CD4-positive, alpha-beta memory T cell (primary cell): ENCODE measurements at places on chromosomes 4 and X. TPM values are rescaled to one million over a fixed set of nuclear protein-coding genes. Genes with fewer than 3 reads are reported as not detected.

The ATOH1 gene
- not detected for polyA plus RNA-seq

The ZFX gene
- 43.8 TPM for polyA plus RNA-seq

DNA sequence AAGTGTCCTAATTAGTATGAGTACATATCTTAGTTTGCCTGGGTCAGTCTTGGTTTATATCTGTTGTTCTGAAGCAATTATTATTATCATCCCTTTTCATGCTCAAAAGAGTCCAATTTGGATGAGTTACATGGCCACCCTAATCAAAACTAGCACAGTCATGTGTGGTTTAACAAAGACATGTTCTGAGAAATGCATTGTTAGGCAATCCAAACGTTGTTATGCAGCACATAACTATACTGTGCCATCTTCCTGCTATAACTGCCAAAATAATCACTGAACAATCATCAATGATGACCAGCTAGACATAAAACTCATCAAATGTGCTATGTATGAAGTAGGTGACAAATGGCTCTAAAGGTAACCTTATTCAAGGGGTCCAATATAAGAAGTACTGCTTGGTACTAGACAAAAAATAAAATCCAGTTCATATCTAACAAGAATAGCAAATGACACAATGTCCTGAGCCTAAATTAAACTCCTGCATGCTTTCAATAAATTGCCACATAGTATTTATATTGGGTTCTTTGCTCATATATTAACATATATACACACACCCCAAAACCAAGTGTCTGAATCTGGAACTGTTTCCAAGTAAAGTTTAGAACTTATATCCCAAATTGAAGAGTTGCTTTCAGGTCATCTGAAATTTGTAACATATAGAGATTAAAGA is 41.9 kb downstream of the CNOT6L start:
- DNase-seq: no peak

DNA sequence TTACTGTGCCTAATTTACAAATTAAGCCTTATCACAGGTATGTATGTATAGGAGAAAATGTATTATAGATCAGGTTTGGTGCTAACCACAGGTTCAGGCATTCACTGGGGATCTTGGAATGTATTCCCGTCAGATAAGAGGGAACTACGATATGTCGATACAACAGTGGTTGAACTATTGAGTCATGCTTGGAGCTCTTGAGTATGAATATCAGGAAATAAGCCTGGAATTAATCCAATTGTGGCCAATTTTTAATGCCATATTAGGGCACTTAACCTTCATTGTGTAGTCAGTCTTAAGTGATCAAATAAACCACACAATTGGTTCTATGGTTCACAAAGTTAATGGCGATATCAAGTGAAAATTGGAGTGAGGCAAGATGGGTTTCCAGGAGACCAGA is 556.5 kb downstream of the IL1RAPL1 start:
- DNase-seq: no peak

DNA sequence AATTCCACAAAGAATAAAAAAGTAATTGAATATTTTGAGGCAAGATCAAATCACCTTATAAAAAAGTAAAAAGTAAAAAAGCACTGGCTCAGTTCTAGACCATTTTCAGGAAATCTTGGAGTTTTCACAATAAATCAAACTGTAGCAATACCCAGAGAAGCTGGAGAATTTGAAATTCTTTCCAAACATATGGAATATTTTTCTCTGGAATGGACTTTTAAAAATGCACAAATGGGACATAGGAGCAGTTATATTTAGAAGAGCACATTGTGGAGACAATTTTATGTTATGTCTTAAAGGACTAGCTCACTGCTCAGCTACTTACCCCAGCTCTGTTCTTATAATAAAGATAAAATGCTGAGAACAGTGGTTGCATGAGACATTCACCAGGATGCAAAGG is 211.9 kb upstream of the KIT start:
- DNase-seq: no peak

DNA sequence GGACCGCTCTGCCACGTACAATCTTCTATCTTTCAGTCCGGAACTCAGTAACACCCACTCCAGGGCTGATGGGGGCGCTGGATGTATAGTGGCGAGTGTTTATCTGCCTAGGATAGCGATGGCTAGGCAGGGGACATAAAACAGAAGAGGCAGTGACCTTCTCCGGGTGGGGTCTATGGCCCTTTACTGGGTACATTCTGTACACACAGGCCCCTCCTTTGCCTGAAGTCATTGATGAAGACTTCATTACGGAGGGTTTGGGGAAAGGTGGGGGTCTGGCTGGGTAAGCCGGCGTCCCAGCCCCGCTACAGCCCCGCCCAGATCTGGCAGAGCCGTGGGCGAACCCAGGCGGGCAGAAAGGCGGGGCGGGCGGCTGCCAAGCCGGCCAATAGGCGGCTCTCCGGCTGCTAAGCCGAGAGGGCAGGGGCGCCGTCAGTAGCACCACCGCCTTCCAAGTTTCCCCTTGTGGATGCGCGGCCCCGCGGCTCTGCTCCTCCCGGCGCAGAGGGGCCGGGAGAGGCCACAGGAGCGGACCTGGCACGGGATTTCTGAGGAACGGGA is at the start of gene CHST7:
CHST7 (plus strand) TSS at position 435 of the 561 bp plus-strand sequence. CDS start 167 bp downstream, outside the sequence.
- peak; percentile 57 for DNase-seq
